CD4-positive, CD25-positive, alpha-beta regulatory T cell (primary cell): ENCODE measurements at places on chromosomes 4 and X. TPM values are rescaled to one million over a fixed set of nuclear protein-coding genes. Genes with fewer than 3 reads are reported as not detected.

DNA sequence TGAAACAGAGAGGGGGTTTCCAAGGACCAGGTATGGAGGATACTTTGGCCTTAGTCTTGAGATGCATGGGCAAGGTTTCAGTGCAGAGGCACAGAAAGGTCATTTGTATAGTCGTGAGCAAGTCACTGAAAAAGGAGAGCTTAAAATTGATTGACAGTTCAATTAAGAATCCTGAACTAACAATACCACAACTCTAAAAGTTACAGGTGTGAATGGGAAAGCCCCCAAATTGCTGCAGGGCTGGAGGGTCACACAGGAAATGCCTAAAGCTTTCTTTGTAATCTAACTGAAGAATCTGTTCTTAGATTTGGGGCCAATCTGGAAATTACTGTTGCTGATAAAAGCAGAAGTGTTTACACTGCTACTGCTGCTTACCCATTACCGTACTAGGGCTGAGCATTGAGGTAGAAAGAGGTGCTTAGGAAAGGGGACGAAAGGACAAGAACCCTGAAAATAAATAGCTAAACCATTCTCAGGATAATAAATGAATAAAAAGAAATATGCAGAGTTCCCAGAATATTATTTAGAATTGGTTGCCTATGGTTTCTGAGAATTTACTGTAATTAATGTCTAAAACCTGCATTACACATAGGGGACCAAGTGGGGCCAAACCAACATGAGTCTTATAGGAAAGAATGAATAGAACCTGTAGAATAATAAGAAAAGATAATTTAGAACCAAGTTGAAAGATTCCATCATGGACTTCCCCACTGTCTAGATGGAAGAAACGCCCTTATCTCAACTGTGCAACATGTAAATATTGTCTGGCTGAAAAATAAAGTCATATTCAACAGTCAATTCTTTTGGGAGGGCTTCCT is 91.9 kb upstream of the PPP1R2C start:
- H3K4me3 ChIP-seq, result no peak overlapping the region
- H3K4me1 ChIP-seq, result peaks cover 3% of the 10 kb centered on the region
- no peak overlapping the region for H3K27ac ChIP-seq

The PAGE5 gene
- not detected for total RNA-seq

The USP11 gene
- total RNA-seq, result 97.3 TPM

DNA sequence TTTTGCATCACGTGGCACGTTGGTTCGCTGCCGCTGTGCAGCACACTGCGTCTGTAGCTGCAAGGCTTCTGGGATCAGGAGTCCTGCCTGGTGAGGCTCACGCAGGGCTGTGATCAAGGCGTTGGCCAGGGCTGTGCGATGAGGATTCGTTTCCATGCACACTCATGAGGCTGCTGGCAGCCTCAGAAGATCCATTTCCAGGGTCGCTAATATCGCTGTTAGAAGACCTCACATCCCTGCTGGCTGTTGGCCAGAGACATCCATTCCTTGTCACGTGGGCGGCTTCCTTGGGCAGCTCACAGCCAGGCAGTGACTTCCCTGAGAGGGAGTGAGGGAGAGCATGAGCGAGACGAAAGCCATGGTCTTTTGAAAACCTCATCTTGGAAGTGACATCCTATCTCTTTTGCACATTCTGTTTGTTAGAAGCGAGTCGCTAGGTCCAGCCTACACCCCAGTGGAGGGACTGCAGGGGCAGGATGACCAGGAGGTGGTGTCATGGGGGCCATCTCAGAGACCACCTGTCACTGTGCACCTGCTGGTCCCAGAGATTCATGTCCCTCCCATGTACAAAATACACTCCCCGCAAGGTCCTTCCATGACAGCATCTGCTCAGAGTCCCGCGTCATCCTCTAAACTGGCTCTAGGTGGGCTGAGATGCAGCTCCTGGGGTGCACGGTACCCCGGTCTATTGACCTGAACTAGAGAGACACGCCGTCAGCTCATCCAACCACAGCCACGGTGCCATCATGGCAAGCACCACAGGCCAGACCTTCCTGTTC is 12.2 kb downstream of the RGS12 start:
- no peak for DNase-seq
- no peaks in the 10 kb centered on the region for H3K27me3 ChIP-seq
- no peak overlapping the region for H3K4me3 ChIP-seq
- no peaks in the 10 kb centered on the region for H3K36me3 ChIP-seq
- no peak overlapping the region for H3K27ac ChIP-seq
- H3K4me1 ChIP-seq, result peaks cover 52% of the 10 kb centered on the region

DNA sequence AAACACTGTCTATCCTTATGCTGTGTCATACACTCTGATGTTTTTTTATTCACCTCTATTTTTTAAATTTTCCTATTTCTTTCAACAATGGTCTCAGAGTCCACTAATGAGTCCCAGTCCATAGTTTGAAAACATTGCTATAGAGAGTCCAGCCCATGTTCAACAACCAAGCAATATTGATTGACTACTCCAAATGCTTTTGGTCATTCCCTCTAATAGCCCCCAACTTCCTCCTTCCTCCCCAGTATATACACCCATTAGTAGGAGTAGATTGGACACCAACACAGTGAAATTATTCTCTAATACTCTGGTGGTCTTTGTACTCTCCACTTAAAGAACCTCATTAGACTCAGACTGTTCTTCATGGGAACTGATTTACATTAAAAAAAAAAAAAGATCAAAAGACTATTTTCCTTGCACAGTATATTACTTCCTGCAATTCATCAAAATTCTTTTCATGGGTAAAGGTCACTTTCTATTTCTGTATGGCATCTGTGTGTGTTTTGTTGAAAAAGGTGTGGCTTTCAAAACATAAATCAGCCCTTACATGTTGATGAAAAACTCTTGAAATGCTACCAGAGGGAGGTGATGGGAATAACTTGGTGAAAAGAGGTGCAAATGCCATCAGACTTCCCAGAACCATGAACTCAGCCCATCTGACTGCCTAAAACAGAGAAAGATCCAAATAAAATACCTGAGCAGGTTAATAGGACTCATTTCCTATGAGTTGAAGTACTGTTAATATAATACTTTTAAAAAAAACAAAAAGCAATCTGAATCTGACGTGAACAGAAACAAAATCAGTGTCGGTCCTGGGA is 250.3 kb upstream of the KLF3 start:
- no peak overlapping the region for H3K4me3 ChIP-seq
- H3K36me3 ChIP-seq, result no peaks in the 10 kb centered on the region
- no peak overlapping the region for H3K27ac ChIP-seq
- no peaks in the 10 kb centered on the region for H3K4me1 ChIP-seq

DNA sequence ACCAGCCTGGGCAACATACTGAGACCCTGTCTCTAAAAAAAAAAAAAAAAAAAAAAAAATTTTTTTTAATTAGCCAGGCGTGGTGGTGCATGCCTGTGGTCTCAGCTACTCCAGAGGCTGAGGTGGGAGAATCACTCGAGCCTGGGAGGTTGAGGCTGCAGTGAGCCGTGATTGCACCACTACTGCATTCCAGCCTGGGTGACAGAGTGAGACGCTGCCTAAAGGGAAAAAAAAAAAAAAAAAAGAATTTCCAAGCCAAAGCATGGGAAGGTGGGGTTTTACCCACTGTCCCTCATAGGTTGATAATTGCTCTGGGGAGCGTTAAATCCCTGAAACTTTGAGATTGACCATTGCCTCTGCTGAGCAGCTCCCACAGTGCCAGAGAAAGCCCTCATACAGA is 427.5 kb downstream of the BCOR start:
- no peaks in the 10 kb centered on the region for H3K27me3 ChIP-seq
- H3K4me1 ChIP-seq, result no peaks in the 10 kb centered on the region
- no peak overlapping the region for H3K4me3 ChIP-seq
- no peak for DNase-seq

The RASSF6 gene
- not detected for total RNA-seq

- no peak overlapping the region for H3K27ac ChIP-seq
- no peaks in the 10 kb centered on the region for H3K36me3 ChIP-seq
- DNase-seq, result no peak
- no peak overlapping the region for H3K4me3 ChIP-seq
- H3K4me1 ChIP-seq, result no peaks in the 10 kb centered on the region
Measured at GRCh38 chr4:123083646-123084045, 161.2 kb upstream of the NUDT6 start.

DNA sequence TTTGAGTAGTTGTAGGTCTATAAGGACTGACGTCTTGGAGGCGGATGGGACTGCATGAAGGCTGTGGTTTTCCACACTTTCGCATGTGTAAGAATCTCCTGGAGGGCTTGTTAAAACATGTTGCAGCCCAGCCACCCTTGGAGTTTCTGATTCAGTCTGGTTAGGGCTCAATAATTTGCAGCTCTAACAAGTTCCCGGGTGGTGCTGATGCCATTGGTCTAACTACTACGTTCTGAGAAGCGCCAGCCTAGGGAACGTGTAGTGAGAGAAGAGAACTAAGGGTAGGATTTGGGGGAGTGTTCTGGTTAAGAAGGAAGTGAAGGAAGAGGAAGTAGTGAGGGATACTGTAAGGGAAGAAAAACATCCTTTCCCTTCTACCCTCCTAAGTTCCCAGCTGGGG is 138.9 kb downstream of the LARP7 start:
- H3K27ac ChIP-seq, result no peak overlapping the region
- no peak for DNase-seq
- H3K4me3 ChIP-seq, result no peak overlapping the region
- peaks cover 3% of the 10 kb centered on the region for H3K27me3 ChIP-seq
- H3K36me3 ChIP-seq, result no peaks in the 10 kb centered on the region
- H3K4me1 ChIP-seq, result no peaks in the 10 kb centered on the region

The RAB41 gene
- total RNA-seq, result not detected

DNA sequence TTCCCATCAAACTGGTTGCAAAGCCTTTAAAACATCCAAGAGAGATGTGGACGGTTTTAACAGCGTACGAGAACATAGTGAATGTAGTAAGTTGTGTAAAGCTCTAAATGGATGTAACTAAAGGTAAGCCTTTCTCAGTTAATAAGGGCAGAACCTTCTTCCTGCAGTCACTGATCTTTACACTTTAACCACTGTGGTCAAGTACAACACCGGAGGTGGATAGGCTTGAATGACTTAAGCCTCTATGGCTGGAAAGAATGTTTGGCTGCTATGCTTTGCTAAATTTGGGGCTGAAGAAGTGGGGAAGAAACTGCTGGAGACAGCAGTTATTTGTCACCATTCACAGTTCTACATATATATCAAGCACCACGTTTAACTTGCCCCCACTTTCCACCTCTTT is 285.1 kb upstream of the FMR1 start:
- H3K27me3 ChIP-seq, result no peaks in the 10 kb centered on the region
- no peak overlapping the region for H3K4me3 ChIP-seq
- H3K27ac ChIP-seq, result no peak overlapping the region
- no peaks in the 10 kb centered on the region for H3K36me3 ChIP-seq
- no peaks in the 10 kb centered on the region for H3K4me1 ChIP-seq
- DNase-seq, result no peak

The RHOH gene
- total RNA-seq, result 645 TPM

DNA sequence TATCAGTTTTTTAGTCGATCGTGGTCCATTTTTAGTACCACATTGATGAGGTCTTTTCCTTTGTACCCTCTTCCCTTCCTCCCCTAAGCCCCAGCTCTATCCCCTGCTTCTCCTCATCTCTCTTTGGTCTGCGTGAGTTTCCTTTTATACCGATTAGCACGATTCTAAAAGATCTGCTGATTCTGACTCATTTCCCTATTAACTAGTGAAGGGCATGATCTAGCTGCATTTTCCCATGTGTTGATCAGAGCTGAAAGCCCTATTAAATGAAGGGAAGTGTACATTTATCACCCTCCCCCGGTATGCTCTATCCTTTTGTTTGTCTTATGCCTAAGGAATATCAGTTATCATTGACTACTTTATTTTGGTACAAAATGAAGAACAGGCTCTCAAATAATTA is 181.7 kb upstream of the NPY2R start:
- no peak for DNase-seq
- H3K36me3 ChIP-seq, result no peaks in the 10 kb centered on the region
- no peaks in the 10 kb centered on the region for H3K27me3 ChIP-seq

DNA sequence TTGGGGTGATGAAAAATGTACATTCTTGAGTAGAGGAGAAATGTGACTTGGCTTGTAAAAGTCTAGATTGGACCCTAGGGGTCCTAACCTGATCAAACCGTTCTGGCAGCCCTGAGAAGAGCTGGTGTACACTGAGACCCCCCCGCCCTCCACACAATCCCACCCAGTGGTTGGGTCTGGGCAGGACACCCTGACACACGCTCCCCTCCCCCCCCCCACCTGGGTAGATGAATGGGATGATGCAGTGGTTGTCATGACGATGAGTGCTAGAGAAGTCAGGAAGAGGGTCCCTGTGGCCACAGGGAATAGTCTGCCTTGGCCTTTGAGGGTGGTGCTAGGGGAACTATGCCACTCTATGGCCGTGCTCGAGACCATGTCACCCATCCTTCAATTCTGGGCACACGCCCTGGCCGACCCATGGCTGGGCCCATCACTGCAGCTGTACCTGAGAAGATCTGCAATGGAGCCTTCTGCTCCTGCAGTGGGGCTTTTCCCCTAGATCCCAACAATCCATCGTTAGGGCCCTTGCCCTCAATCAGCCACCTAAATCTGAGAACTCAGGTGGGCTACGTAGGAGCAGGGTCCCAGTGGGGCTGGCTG is 4.4 kb downstream of the CDK16 start:
- H3K36me3 ChIP-seq, result peaks cover 32% of the 10 kb centered on the region
- H3K4me1 ChIP-seq, result peaks cover 21% of the 10 kb centered on the region
- no peak overlapping the region for H3K27ac ChIP-seq
- no peaks in the 10 kb centered on the region for H3K27me3 ChIP-seq
- H3K4me3 ChIP-seq, result no peak overlapping the region

GRCh38 chr4:24473309-24473721 is 111.0 kb downstream of the DHX15 start:
- peaks cover 39% of the 10 kb centered on the region for H3K4me1 ChIP-seq
- no peak overlapping the region for H3K4me3 ChIP-seq
- no peak overlapping the region for H3K27ac ChIP-seq
- no peaks in the 10 kb centered on the region for H3K36me3 ChIP-seq
